CD4-positive, CD25-positive, alpha-beta regulatory T cell (primary cell): ENCODE measurements at places on chromosomes 2 and 18. TPM values are rescaled to one million over a fixed set of nuclear protein-coding genes. Genes with fewer than 3 reads are reported as not detected.

NAT8 gene
- total RNA-seq: not detected

- peaks cover 14% of the 10 kb centered on the region for H3K4me1 ChIP-seq
- H3K4me3 ChIP-seq: no peak overlapping the region
- H3K27ac ChIP-seq: no peak overlapping the region
Observed at GRCh38 chr2:239943571-239943970, 81.6 kb downstream of the NDUFA10 start.

DNA sequence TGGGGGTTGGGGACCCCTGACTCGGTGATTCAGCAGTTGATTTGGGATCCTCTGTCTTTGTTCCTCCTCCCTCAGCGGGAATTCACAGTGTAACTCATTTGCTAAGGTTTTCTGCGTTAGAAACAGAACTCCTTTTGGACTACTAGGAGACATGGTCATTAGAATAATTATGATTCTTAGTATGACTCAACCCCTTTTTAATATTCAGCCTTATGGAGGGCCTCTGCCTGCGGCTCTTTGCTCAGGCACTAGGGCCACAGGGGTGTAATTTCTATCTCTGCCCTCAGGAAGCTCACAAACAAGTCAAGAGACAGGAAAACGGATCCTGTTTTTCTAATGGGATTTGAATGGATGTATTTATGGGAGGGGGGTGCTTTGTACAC, 117.4 kb downstream of the SPTBN1 start:
- H3K27me3 ChIP-seq: no peaks in the 10 kb centered on the region
- no peak for DNase-seq
- peak overlapping the region; percentile 96 for H3K27ac ChIP-seq
- H3K4me3 ChIP-seq: peak overlapping the region; percentile 93
- no peaks in the 10 kb centered on the region for H3K36me3 ChIP-seq

GRCh38 chr18:50926521-50926920, 41.3 kb upstream of the ELAC1 start:
- H3K27me3 ChIP-seq: no peaks in the 10 kb centered on the region
- no peak overlapping the region for H3K27ac ChIP-seq
- DNase-seq: no peak
- H3K36me3 ChIP-seq: peaks cover 62% of the 10 kb centered on the region

- no peaks in the 10 kb centered on the region for H3K4me1 ChIP-seq
- H3K36me3 ChIP-seq: no peaks in the 10 kb centered on the region
- H3K27me3 ChIP-seq: no peaks in the 10 kb centered on the region
- no peak for DNase-seq
Observed at GRCh38 chr18:3238742-3239141, 8.9 kb upstream of the MYL12A start.
